ENCODE measurements at places on chromosomes 7 and 10. TPM values are rescaled to one million over a fixed set of nuclear protein-coding genes. Genes with fewer than 3 reads are reported as not detected.

- no peak for DNase-seq
These were observed 22.3 kb upstream of the TMEM72 start for GRCh38 chr10:44888886-44889285.

- no peak for DNase-seq
These were observed 336.8 kb downstream of the DNAJB6 start for GRCh38 chr7:157673573-157673972.

DNA sequence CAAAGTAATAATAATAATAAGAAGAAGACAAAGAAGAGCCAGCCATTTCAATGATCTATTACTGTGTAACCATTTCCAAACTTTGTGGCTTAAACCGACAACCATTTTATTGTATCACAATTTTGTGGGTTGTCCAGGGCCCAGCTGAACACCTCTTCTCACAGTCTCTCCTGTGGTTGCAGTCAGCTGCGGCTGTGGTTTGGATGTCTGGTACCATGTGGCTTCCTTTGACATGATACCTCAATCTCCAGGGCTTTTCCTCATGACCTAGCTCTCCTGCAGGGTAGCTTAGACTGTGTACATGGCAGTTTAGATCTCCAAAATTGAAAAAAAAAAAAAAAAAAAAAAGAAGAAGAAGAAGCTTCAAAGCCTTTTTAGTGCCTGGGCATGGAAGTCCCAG is 72.6 kb upstream of the NFKB2 start:
- no peak for DNase-seq

GRCh38 chr7:77409739-77410547 is 6.2 kb downstream of the GSAP start:
- DNase-seq: no peak

GRCh38 chr7:341841-342638 is 52.1 kb downstream of the FOXL3 start:
- DNase-seq: peak; percentile 80

The ENO4 gene
- total RNA-seq: 0.43 TPM

DNA sequence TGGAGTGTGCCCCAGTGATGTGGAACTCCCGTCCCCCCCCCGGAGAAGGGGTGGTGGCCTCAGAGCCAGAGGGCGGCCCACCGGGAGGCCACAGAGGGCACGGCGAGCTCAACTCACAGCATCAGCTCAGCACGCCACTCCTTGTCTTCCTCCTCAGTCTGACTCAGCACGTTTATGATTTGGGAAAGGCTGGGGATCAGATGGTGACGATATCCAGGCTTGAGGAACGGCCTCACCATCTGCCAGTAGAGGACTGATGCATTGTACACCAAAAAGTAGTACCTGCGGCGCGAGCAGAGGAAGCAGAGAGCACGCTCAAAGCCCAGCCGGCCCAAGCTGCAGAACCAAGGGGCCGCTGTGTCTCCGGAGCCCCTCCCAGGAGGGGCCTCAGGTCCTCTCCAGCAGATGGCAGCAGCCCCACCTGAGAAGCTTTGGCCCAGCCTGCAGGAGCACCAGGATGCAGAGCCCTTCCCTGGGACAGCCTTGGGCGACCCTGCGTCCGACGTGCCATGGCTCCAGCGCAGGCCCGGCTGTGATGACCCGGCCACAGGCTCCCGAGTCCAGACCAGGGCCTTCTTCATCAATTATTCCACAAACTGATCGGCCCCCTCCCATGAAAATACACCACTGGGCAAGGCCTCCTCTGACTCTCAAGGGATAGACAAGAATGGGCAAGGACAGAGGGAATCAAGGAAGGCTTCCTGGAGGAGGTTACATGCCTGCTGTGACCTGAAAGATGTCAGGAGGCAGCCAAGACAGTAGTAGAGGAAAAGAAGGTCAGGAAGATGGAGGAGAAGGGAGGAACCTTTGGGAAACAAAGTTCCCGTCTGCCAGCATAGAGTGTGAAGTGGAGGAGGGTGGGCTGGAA is 3.7 kb downstream of the CFAP46 start:
- DNase-seq: peak; percentile 36

- no peak for DNase-seq
These were observed 32.1 kb upstream of the MSRB2 start for GRCh38 chr10:23063045-23063972.

All from hepatocyte (in vitro differentiated cells).